Aorta (tissue), 5 donors: ENCODE measurements at places on chromosomes 3 and 15. TPM values are rescaled to one million over a fixed set of nuclear protein-coding genes. Genes with fewer than 3 reads are reported as not detected.

- H3K36me3 ChIP-seq: no peaks in the 10 kb centered on the region
- H3K27me3 ChIP-seq: no peaks in the 10 kb centered on the region
- H3K4me3 ChIP-seq: no peak overlapping the region
- no peak overlapping the region for H3K27ac ChIP-seq
- no peak for DNase-seq
These were observed 81.3 kb downstream of the ITPR1 start for GRCh38 chr3:4574426-4574965.

- H3K27ac ChIP-seq: no peak overlapping the region
- H3K4me1 ChIP-seq: no peaks in the 10 kb centered on the region
- H3K27me3 ChIP-seq: no peaks in the 10 kb centered on the region
- no peak overlapping the region for H3K4me3 ChIP-seq
- no peaks in the 10 kb centered on the region for H3K36me3 ChIP-seq
These were observed 325.0 kb downstream of the CGGBP1 start for GRCh38 chr3:87733671-87734367.

DNA sequence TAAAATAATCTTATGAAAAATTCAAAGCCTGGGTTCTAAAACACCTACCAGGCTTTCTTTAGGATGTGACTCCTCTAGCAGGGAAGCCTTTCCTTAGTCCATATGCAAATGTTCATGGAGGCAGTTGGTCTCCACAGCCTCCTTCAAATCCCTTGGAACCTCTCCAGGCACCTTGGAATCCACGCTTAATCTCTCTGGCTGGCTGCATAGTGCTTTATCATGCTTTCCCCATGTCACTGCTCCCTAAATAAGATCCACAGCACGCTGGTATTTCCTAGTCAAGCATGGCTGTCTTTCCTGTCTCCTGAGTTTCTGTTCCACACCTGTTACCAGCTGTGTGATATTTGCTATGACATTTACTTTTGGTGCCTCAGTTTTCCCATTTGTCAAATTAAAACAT is 71.3 kb downstream of the CLSTN2 start:
- H3K4me3 ChIP-seq: no peak overlapping the region
- H3K27me3 ChIP-seq: no peaks in the 10 kb centered on the region
- H3K4me1 ChIP-seq: no peaks in the 10 kb centered on the region
- H3K36me3 ChIP-seq: no peaks in the 10 kb centered on the region
- H3K27ac ChIP-seq: no peak overlapping the region

- DNase-seq: peak; percentile 50
- H3K27ac ChIP-seq: peak overlapping the region; percentile 93
These were observed 2.8 kb downstream of the LOXL1 start for GRCh38 chr15:73928971-73929627.

DNA sequence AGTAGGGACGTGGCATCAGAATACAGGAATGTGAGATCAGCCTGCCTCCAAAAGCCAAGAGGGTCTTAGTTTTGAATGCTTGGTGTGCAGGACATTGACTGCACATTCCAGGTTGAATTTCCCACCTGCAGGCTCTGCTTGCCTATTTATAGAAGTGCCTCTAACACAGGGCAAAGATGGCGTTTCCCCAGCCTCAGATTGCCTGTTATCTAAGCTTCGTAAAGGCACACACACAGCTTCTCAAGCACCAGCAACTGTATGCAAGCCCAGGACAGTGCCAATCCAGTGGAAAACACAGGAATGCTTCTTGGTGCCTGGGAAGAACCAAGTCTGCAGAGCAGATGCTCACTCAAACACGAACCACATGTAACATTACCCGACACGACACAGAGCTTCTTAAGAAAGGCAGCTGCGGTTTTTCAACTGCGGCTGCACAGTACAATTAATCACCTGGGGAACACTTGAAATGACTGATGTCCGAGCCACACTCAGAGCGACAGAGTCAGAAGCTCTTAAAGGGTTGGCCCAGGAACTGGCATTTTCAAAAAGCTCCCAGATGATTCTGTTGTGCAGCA is 90.0 kb upstream of the ANKRD34C start:
- H3K27ac ChIP-seq: no peak overlapping the region
- H3K36me3 ChIP-seq: no peaks in the 10 kb centered on the region
- H3K4me1 ChIP-seq: no peaks in the 10 kb centered on the region
- H3K27me3 ChIP-seq: no peaks in the 10 kb centered on the region
- no peak for DNase-seq

Gene KIF7
- total RNA-seq: 16.5 TPM

Gene FAM227B
- total RNA-seq: 4.8 TPM

Gene PRRT3
- total RNA-seq: 2.1 TPM

DNA sequence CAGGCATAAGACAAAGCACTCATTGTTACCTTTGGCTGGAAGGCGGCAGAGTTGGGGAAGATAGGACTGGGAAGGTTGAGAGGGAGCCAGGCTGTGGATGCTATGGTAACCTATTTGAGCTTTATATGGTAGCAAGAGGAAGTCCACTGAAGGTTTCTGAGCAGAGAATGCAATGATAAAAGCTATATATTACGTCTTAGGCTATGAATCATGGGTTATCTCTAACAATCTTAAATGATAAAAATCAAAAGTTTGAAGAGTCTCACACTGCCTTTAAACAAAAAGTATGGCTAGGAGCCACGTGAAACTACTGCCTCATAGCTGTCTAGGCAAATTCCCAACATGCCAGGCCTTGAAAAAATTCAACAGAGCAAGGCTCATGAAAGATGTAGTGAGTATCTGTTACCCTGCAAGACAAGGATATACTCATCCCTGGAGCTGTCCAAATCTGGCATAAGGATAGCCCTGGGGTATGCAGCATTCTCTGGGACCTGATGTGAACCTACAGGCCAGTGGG is 4.1 kb downstream of the P3H2 start:
- H3K4me3 ChIP-seq: no peak overlapping the region
- no peaks in the 10 kb centered on the region for H3K27me3 ChIP-seq
- H3K36me3 ChIP-seq: no peaks in the 10 kb centered on the region
- peaks cover 9% of the 10 kb centered on the region for H3K4me1 ChIP-seq
- H3K27ac ChIP-seq: no peak overlapping the region

Gene CHRNA7
- total RNA-seq: 3.5 TPM

GRCh38 chr15:55344206-55344605 is 25.2 kb downstream of the PIGB start:
- no peak overlapping the region for H3K4me3 ChIP-seq
- peak overlapping the region; percentile 68 for H3K27ac ChIP-seq
- peaks cover 10% of the 10 kb centered on the region for H3K4me1 ChIP-seq
- no peaks in the 10 kb centered on the region for H3K36me3 ChIP-seq

Gene IL5RA
- not detected for total RNA-seq
